RCC 7860 (cell line): ENCODE measurements at places on chromosomes 3 and 15.

- no peak for DNase-seq
Observed at GRCh38 chr3:12724794-12725193, 34.3 kb downstream of the TMEM40 start.

- no peak for DNase-seq
Observed at GRCh38 chr15:42102646-42103235, 8.4 kb upstream of the PLA2G4D start.

DNA sequence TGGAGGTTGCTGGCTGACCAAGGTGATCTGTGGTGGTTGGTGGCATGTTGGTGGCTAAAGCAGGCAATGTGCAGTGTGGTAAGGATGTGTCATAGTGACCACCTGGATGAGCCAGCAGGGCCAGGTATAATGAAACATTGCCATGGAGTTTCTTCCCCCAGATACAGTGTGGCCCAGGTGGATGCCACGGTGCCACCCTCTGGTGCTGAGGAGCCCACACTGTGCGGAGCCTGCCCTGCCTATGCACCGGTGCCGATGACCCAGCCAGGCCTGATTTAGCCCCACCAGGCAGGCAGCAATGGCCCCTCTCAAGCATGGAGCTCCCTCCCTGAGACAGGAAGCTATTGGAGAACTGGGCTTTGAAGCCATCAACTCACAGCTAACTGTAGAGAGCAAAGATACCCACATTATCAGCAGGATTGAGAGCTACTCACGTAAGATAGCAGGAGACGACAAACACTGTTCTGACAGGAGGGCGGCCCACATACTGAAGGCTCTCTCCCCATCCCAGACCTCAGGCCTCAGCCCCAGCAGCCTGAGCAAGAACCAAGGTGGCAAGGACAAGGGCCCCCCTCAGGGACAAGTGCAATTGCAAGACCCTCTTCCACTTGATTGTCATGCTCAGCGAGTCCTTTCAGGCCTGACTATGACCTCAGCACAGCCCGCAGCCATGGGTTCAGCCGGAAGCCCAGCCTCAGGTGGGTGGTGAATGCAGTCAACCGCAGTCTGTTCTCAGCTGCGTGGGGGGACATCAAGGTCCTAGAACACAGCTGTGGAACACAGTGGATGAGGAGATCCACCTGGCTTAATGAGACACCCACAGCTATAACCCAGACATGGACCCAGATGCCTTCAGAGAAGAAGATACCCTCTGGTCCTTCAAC is 82.8 kb upstream of the CDV3 start:
- DNase-seq = no peak

GRCh38 chr15:43872416-43873020 is 45.7 kb downstream of the WDR76 start:
- DNase-seq = peak; percentile 47

DNA sequence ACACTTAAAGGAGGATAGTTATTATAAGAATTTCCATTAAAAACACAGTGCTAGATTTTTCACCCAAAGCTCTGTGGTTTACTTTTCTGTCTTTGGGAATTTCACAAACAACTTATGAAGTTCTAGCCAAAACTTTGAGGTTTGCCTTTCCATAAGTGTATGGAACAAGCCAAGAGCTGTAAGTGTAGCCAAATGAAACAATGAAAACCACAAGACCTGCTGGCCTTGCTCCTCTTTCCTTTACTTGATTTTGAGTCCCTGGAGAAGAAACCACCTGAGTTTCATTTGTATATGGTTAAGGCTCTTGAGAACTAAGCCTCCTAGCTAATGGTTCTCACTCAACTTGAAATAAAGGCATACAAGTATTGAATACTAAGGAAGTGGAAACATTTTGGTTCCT is 365.3 kb upstream of the EPHA3 start:
- no peak for DNase-seq

DNA sequence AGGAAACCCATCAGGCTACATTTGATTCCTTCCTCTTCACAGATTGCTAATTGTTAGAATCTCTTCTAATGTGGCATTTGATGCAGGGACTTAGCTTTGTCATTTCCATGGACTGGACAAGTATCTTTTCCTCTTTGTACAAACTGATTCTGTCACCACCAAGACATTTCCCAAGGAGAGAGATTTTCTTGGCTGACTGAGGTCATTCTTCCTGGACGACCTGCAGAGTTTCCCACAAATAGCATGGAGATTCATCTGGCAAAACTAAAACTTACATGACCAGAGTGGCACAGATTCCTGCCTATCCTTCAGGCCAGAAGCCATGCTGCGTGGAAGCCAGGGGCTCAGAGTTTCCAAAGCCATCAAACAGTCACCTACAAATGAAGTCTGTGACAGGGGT is 269.2 kb upstream of the LRTM1 start:
- peak; percentile 8 for DNase-seq

GRCh38 chr3:55524565-55525244 is 37.6 kb upstream of the WNT5A start:
- DNase-seq = peak; percentile 61

DNA sequence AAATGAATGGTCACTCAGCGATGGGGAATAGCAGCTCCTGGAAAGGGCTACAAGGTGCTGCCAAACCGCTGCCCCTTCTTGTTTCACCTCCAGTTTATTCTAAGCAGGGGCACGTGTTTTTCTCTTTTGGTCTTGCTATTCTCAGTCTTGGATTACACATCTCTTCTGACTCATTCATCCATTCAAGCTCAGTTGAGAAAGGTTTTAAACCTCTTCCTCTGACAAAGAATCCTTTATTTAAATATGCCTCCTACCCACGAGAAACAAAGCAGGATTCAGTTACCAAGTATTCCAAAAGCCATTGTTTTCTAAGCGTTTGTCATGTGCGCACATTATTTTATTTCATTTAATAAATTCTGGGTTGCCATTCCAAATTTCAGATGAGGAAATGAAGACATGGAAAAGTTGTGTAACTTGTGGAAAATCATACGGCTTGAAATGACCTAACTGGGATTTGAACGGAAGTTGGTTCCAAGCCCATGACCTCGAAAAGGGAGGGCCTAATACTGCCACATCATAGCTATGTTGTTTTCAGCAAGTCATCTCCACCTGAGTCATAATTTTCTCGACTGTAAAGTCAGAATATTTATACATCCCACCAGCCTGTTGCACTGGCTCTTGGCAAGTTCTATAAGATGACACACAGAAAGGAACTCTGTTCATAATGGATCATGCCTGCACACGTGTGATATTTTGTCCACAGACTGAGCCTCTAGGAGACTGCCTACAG is 292.0 kb upstream of the SLCO3A1 start:
- peak; percentile 90 for DNase-seq

DNA sequence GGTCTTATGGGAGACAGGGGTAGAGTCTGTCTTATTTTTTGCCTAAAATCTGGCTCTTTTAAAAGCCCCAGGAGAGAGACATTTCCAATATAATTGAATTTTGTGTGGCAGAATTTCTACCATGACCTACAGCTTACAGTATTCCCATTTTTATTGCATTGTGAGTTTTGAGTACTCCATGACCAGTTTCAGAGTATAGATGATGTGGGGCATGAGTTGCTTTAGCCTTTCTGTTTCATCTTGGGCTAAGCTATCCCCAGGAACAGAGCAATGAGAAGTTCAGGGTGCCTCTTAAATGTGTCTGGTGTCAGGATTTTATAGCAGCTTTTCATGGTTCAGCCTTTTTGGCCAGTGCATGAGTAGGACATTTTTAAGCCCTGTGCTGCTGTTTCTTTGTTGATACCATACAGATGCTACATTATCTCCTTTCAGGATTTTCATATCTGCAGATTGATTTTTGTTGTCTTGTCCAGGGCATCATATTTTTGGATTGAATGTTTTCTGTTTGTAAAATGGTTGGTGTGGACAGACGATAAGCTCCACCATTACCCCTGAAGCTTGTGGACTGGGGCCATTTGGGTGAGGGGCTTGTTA is 3.5 kb downstream of the ABHD2 start:
- no peak for DNase-seq

- DNase-seq = no peak
Observed at GRCh38 chr3:102031834-102032233, 182.5 kb downstream of the NFKBIZ start.

DNA sequence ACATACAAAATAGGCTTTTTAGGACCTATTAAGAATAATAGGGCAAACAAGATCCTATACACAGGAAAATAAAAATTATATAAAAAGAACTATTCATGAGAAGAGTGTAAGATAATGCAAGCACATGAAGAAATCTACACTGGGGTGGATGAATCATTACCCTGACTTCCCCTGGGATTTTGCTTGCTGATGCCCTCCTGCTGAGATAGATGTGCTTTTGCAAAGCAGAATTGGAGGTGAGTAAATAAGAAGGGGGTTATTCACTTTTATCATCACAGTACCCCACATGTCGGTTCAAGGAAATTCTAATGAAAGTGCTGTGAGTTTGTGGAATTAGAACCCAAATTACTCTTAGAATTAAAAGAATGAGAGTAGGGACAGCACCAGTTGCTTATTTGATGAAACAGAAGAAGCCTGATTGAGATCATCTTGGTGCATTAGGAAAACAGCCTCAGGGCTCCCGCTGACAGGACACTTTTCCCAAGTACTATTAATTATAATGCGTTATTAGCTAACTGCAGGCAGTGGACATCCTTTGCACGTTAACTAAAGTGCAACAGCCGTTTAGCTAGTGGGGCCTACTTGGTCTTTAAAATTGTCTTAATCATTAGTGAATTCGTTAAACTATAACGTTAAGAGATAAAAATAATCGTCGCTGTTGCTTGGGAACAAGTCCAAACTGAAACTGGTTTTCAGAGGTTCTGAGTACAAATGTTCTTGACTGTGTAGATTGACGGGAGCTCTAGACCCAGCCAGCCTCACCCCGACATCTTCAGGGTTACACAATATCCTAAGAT is 48.4 kb downstream of the SLC2A2 start:
- DNase-seq = peak; percentile 56

DNA sequence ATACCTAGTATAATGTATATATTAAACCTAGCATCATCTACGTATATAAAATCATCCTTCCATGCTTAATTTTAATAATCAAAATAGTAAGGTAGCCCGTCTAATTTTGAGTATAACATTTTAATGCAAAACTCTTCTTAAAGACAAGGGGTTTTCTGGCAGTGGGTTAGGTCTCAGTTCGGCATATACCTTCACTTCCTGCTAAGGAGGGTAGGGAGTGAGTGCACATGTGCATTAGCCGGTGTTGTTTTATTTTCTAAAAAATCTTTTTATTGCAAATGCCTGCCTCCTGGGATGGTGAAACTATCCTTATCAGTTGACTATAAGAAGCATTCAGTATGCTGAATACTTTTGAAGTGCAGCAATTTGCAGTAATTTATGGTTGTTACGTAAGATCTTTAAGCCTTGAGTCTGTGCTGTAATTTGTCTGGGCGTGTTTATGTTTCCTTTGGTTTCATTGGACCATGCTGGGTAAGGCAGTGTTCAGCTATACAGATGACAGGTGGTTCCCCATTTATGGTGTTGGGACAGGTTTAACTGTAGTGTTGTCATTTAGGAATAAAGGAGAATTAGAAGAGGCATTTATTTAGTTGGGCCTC is 11.7 kb downstream of the ARHGEF26 start:
- DNase-seq = no peak

DNA sequence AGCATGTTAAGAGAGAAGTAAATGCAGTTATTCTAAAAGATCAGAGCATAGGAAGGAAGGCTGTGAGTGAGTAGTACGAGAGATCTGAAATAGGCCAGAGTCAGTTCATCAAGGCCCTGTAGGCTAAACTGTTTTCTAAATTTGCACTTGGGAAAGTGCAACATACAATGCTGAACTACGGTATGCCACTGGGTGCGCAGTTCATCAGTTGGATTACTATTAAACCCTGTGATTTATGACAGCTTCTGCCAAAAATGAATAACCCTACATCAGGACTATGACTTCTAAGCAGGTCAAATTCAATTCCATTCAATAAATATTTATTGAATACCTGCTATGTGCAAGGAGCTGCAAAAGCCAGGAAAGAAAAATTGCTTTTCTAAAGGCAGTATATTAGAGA is 10.8 kb downstream of the CBLB start:
- no peak for DNase-seq

DNA sequence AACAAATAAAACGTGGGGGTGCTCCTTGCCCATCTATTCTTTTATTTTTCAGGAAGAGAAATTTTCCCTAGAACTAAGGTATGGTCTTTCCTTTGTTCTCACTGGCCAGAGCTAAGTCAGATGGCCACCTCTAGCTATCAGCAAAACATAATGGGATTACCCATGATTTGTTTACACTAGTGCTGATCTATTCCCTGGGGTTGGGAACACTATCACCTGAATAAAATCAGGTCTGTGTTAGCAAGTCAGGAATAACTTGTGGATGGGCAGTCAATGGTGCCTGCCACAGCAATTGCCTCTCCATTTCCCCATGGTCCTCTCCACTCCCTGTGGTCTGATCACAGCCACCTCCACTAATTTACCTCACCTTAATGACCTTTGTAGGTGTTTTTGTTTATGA is 181.7 kb upstream of the CADPS start:
- DNase-seq = no peak

DNA sequence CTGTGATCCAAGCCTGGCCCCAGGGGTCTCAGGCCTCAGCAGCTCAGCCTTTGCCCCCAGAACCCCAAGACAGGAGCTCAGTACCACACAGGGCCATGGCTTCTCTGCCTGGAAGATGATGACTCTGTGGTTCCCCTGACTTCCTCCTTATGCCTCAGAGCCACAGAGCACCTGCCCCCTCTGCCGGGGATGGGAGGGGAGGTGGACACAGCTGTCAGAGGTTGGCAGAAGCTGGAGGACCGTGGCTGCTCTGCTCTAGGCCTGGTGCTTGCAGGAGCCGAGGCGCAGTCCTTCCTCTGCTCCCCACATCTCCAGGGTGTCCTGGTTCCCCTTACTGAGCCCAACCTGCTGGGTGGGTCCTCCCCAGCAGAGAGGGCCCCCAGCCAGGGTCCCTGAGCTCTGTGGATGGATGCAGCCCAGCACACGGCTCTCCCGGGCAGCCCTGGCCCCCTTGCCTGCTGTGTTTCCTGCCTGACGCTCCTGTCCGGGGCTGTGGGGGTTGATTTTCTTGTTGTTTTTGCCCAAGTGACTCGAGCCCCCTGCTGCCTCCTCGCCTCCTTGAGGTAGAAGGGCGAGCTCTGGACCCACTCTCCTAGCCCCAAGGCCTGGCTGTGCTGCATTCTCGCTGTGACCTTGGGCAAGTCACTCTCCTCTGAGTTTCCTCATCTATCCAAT is 36.6 kb downstream of the PSTPIP1 start:
- DNase-seq = no peak

- DNase-seq = no peak
Observed at GRCh38 chr3:29747991-29748390, 467.1 kb downstream of the RBMS3 start.

- DNase-seq = no peak
Observed at GRCh38 chr15:51936105-51936478, 35.5 kb downstream of the LEO1 start.

- DNase-seq = no peak
Observed at GRCh38 chr3:139104062-139104461, 59.4 kb upstream of the PRR23C start.

GRCh38 chr3:2937592-2937991 is 172.6 kb downstream of the IL5RA start:
- no peak for DNase-seq

- DNase-seq = no peak
Observed at GRCh38 chr3:117526470-117527079, 817.0 kb downstream of the TUSC7 start.

- no peak for DNase-seq
Observed at GRCh38 chr3:55692295-55692956, 205.3 kb upstream of the WNT5A start.
